NCI-H1092 (cell line): ENCODE measurements at places on chromosomes 3 and 15.

DNA sequence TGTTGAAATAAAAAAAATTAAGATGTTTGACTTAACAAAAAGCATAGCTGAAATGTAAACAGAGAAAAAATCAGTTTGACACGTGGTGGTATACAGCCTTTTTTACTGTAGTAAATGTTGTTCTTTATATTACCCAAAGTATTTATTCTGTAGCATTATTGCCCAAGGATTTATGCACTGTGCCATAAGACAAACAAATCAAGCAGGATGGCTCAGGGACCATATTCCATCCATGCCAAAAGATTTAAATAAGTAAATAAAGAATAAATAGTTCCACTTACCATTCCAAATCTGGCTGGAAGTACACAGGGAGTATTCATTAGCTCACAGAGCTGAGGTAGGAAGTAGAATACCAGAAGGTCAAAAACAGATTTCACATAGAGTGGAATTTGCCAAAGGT is 666.7 kb upstream of the CADM2 start:
- no peak for DNase-seq

DNA sequence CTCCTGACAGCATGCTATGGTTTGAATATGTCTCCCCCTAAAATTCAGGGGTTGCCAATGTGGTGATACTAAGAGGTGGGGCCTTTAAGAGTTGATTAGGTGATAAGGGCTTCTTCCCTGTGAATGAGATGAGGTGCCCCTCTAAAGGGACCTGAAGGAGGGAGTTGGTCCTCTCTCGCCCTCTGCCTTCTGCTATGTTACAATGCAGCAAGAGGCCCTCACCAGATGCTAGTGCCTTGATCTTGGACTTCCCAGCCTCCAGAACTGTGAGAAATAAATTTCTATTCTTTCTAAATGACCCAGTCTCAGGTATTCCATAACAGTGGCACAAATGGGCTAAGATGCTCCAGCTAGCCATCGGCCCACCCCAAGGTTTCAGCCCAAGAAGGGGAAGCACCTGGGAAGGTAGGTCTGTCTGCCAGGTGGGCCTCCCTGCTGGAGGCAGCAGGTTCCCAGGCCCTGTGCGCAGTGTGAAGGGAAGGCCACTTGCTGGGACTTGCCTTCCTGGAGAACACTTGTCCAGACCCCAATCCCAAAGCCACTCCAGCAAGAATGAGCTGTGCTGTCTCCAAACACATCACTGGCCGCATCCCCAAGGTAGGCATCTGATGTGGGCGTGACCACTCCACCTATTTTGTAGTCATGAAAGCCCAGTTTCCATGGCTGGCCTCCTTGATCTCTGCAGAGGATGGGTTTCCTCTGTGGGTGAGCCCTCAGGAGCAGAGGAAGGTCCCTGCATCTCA is 9.0 kb downstream of the TGM4 start:
- DNase-seq: no peak

- no peak for DNase-seq
Measured at GRCh38 chr3:191254098-191254873, 55.2 kb downstream of the OSTN start.

- DNase-seq: no peak
Measured at GRCh38 chr3:46706771-46707582, 5.8 kb downstream of the TMIE start.

- DNase-seq: no peak
Measured at GRCh38 chr15:40325188-40325587, 1.7 kb downstream of the INAFM2 start.
